ENCODE measurements at places on chromosomes 1 and 21.

DNA sequence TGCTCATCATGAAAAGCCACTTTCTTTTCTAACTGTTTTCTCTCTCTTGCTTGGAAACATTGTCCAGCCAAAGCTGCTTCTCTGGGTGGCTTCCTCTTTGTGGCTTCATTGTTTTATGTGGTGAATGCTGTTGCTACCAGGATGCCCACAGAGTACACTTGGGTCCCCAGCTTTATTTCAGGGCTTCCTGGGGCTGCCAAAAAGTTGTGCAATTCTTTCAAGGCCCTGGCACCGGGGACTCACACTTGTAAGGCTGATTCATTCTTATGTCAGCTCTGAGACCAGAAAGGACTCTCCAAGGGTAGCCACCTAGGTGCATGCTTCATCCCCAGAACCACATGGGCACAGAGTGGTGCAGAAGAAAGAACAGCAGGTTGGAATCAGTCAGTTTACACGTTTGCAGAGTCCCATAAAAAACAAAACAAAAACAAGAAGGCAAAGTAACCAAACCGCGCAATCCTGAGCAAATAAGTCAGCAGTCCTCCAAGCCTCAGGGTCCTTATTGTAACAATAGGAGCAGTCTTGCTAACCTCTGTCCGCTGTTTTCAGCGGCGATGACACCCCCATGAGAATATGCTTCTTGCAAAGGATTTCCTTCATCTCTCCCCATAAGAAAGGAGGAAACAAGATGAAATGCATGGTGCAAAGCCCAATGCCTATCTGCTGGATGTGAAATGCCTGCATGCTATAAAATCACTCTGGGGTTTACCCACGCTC is 89.9 kb upstream of the SSX2IP start:
- no peak for DNase-seq

GRCh38 chr1:243950166-243950565 is 100.1 kb upstream of the AKT3 start:
- no peak for DNase-seq

- DNase-seq: no peak
Measured at GRCh38 chr1:171218661-171219060, 29.6 kb upstream of the FMO1 start.

DNA sequence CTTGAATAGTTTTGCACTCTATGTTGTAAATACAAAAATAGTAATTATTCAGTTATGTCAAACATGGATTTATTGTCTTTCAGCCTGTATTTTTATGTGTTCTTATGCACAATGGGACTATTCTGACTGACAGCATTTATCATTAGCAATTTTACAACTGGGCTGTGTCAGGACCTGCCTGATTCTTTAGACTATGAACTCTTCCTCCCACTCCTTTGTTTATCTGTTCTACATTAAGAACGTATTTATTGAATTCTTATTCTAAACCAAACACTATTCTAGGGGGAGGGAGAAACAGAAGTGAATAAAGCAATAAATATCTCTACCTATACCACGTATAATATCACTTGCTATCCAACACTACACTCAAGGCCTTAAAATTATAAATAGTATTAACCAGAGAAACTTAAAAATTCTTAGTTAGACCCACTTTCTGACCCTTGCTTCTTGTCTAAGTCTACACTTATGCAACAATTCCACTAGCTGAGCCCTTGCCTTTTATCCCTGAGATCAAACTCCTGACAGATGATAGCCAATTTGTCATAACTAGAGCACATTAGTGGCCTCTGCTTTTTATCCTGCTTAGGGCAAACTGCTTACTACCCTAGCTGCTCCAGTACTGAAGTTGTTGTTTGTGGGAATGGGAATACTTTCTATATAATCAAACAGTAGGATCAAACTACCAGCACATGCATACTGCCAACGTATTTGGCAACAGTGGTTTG is 494.3 kb downstream of the BRINP3 start:
- DNase-seq: no peak

GRCh38 chr1:228273720-228274451 is 66.0 kb downstream of the OBSCN start:
- DNase-seq: no peak

GRCh38 chr21:25936776-25937175 is 202.0 kb downstream of the GABPA start:
- no peak for DNase-seq

- DNase-seq: no peak
Measured at GRCh38 chr1:56235909-56236510, 343.4 kb downstream of the PLPP3 start.

GRCh38 chr1:36582066-36582755 is 99.5 kb upstream of the CSF3R start:
- no peak for DNase-seq

DNA sequence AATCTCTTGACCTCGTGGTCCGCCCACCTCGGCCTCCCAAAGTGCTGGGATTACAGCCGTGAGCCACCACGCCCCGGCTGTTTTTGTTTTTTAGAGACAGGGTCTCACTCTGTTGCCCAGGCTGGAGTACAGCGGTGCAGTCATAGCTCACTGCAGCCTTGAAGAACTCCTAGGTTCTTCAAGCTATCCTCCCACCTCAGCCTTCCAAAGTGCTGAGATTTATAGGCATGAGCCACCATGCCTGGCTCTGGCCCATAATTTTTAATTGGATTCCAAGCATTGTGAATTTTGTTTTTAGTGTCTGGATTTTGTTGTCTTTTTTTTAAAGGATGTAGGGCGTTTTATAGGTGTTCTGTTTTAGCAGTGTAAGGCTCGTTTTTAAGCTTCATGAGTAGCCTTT is 28.6 kb upstream of the TXLNA start:
- no peak for DNase-seq

- no peak for DNase-seq
Measured at GRCh38 chr1:18814425-18814824, 45.0 kb downstream of the TAS1R2 start.

- no peak for DNase-seq
Measured at GRCh38 chr1:209552406-209553264, 30.9 kb upstream of the CAMK1G start.

DNA sequence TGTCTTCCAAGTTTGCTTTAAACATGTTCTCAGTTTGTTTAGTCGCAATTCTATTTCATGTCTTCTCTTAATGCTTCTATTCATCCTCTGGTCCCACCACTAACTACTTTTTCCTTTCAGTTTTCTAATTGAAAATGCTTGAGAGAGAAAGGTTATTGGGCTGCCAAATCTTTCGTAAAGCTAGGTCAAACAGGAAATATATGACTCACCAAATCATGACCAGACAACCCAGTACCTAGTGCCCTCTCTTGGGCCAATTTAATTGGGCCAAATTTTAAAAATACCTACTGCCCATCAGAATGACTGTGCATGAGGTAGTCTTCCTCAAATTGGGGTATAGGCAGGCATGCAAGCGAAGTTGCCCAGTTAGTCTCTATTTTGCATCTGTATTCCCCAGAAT is 295.4 kb upstream of the PBX1 start:
- no peak for DNase-seq

- DNase-seq: no peak
Measured at GRCh38 chr1:238664139-238664538, 722.2 kb upstream of the CHRM3 start.

GRCh38 chr1:147569587-147570241 is 28.4 kb downstream of the BCL9 start:
- DNase-seq: no peak

DNA sequence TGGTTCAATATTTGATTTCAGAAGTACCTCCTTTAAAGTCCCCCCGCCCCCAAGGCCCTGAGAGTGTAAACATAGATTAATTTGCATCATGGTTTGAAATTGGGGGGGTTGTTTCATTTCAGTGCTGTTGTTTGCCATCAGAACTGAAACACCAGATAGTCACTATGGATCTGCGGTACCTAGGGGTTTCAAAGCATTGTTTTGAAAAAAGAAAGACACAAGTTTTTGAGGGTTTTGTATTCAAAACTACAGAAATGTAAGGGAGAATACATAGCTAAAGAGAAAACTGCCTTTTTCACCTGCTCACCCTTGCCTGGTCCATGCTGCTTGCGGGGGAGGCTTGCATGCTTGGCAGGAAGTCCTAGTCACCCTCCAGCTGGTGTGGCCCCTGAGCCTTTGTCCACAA is 59.3 kb downstream of the ACP6 start:
- no peak for DNase-seq

- no peak for DNase-seq
Measured at GRCh38 chr1:191579019-191579418, 579.2 kb upstream of the RGS18 start.

DNA sequence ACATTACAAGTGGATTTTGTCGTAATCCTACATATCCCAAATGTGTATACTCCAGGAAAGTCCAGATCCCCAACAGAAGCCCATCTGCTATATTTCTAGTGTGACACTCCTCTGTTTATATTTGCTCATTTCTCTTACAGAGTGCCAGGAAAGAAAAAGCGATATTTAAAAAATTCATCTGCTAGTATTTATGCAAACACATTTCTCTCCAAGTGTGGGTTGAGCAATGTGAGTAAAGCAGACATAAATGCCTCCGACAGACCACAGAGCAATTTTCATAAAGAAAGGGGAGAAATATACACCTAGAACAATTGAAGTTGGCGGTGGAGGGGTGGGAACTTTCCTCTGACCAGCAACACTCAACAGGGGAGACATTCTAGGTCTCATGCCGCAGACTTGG is 22.2 kb upstream of the RAP1A start:
- no peak for DNase-seq

DNA sequence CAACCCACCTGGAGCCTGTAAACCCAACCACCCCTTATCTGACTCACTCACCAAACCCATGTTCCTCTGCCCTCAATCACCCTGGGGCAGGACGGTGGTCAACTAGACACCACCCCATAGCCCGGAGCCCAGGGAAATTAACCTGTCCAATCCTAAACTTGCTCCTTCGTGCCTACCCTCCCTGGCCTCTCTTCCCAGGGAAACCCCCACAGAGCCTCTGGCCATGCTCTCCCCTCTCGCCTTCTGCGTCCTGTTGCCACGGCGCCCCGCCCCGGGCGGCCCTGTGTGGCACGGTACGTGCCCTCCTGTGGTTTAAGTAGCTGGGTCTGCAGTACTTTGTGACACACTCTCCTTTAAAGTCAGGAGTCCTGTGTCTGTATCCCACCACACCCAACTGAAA is 4.0 kb upstream of the FTCD start:
- DNase-seq: no peak

DNA sequence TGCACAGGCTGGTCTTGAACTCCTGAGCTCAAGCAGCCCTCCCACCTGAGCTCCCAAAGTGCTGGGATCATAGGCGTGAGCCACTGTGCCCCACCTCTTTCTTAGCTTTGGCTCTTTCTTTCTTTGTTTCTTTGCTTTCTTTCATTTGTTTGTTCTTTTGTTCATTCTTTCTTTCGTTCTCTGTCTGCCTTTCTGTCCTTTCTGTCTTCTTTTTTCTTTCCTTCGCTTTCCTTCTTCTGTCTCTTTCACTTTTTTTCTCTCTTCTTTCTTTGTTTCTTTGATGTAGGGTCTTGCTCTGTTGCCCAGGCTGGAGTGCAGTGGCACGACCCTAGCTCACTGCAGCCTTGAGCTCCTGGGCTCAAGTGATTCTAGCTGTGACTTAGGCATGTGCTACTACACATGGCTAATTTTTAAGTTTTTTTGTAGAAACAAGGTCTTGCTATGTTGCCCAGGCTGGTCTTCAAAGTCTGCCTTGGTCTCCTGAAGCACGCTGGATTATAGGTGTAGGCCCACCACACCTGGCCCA is 18.9 kb downstream of the SOX13 start:
- DNase-seq: no peak
